ENCODE measurements at places on chromosomes 1 and 21.
A peak's percentile ranks its signal among the peaks of the same experiment; 100 is the strongest.

DNA sequence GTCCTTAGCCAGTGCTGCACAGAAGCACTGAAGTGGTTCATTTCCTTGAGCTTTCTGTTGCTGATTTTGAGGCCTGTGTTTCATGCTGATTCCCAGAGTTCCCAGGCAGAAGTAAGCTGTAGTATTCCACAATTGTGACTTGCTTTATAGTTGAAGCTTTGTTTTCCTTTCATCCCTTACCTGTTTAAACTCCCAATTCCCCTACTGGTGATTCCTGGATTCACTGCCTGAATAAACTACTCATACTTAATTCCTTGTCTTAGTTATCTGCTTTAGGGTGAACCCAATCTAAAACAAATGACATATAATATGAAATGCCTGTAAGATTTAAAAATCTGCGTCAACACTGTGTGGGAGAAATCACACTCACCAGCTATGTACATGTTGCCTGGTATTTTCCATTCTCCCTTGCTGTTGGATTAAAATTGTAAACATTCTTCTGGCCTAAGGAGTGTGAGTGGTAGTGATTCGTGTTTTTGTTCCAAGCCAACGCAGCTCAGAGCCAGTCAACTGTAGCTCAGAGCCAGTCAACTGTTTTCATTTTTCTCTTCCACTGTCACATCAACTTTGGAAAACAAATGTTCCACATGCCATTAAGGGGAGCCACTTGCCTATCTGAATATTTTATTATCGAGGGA, 879.4 kb downstream of the MRPL39 start:
- no peak for DNase-seq

DNA sequence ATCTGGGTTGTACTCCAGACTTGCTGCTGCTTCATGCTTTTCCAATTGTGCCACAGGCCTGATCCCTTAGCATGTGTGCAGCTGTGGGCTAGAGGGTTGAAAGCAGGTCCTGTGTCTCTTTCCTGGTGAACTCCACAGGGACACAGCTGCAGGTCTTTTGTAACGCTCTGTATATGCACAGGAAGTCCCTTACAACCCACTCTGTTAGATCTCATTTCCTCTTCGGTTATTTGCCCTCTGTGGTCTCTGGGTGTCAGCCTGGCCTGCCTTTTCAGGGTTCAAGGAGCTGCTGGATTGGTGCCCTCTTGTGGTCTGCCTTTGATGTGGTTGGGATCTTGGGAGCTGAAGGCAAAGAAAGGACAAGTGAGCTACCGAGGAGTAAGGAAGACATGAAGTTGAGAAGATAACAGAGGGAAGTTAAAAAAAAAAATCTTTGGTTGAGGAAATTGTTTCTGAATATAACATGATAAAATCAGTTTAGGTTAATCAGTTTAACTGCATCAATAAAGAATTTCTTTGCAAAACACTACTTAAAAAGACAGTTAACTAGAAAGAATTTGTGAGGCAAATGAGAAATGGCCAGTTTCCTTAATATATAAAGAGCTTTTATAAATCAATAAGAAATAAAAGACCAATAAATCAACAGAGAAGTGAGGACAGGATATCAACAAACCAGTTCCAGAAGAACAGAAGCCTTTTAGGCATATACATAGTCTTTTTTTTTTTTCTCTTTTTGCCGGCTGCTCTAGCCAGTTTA, 44.1 kb downstream of the UCK2 start:
- no peak for DNase-seq

DNA sequence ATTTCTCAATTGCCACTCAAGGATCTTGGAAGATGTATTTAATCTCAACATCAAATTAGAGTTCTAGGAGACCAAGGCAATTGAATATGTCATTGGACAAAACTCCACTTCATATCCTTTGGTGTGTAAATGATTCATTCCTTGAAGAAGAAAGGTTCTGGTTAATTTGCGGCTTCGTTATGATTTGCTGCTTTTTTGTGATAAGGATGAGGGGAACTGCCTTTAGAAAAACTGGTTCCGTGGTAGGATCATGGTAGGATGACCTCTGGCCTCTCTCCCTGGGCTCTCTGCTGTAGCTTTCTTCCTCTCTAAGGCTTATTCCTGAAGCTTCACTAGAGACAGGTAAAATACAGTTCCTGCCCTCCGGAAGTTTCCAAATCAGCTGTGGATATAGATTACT, 51.5 kb upstream of the ERRFI1 start:
- no peak for DNase-seq

GRCh38 chr21:38013741-38014140, 97.5 kb upstream of the KCNJ6 start:
- DNase-seq = no peak

- DNase-seq = no peak
Observed at GRCh38 chr1:45134461-45134873, 71.9 kb downstream of the ZSWIM5 start.

- no peak for DNase-seq
Observed at GRCh38 chr1:180170546-180171151, 16.0 kb downstream of the QSOX1 start.

- DNase-seq = no peak
Observed at GRCh38 chr1:15351310-15351709, 58.4 kb upstream of the EFHD2 start.

GRCh38 chr1:197811769-197812168, 36.5 kb upstream of the DENND1B start:
- no peak for DNase-seq

- DNase-seq = no peak
Observed at GRCh38 chr1:76444773-76445172, 370.2 kb downstream of the ST6GALNAC3 start.

DNA sequence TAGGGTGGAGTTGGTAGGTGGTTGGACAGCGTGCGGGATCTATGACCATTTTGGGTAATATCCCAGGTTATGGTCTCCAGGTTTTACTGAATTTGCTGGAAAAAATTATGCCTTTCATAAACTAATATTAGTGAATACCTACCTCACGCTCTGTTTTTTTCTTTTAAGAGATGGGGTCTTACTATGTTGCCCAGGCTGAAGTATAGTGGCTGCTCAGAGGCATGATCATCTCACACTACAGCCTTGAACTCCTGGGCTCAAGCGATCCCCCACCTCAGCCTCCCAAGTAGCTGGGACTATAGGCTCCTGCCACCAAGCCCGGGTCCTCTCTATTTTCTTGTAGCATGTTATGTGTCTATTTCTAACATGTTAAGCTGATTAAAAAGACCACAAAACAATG, 100.2 kb downstream of the RHOU start:
- DNase-seq = no peak

- peak; percentile 92 for DNase-seq
Observed at GRCh38 chr1:211928993-211929637, 98.6 kb upstream of the LPGAT1 start.

DNA sequence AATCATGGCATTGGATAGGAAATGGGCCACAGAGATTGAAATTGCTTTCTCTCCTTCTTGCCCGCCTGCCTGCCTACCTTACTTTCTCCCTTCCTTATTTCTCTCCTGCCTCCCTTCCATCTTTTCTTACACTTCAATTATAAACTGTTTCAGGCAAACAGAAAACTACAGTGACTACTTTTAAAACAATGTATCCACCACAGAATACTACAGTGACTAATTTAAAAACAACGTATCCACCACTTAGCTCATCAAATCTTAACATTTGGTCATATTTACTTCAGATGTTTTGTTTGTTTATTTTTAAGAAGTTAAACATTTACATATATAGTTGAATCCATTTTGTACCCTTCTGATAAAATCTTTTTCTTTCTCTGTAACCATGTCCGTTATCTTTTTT, 54.4 kb downstream of the SNRPE start:
- no peak for DNase-seq

Data from NCI-H2107 (cell line).